ENCODE measurements at places on chromosomes 2 and 18. TPM values are rescaled to one million over a fixed set of nuclear protein-coding genes. Genes with fewer than 3 reads are reported as not detected.
A peak's percentile ranks its signal among the peaks of the same experiment; 100 is the strongest.

DNA sequence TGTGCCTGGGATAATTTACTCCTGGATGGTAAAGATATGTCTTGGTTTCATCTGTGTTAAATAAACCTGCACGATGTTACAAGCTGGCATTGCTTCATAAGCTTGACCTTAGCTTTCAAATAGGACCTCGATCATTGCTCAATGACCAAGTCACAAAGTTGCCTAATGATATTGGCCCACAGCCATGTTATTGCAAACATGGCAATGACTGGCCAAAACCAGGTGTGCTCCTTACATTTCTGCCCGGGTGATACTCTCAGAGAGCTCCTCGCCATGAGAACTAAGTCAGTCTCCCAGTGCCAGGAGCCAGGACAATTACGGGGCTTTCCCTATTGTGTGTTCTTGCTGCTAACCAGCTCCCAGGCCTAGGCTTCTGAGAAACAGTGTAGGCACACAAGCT is 72.5 kb upstream of the CYP1B1 start:
- no peak for DNase-seq

Gene SERPINB5
- total RNA-seq: not detected

DNA sequence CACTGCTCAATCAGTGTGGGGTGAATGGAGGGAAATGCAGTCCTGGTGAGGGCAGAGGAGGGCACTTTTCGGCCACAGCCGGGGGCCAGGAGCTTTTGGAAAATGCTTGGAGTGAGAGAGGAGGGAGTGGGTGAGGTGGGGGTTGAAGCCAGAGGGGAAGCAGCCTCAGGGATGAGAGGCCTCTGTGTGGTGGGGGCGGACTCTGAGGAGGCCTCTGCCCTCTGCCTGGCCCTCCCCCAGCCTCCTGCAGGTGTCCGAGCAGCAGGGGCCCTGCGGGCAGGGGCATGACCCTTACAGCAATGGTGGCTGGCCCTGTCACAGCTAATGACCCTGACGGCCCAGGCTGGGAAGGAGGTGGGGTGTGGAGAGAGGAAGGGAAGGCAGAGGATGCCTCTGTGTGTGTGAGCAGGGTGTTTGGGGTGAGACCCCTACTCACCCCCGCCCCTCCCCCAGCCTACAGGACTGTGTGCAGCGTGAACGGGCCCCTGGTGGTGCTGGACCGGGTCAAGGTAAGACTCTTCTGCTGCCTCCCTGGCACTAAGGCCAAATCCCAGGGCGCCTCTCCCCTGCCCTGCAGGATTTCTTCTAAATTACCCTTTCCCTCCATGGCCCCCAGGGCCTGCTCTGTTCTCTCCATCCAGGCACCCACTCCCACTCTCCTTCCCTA is 7.6 kb downstream of the ATP6V1B1 start:
- no peak for DNase-seq

Gene CHRND
- 0.57 TPM for total RNA-seq

Gene TPO
- 8.2 TPM for total RNA-seq

DNA sequence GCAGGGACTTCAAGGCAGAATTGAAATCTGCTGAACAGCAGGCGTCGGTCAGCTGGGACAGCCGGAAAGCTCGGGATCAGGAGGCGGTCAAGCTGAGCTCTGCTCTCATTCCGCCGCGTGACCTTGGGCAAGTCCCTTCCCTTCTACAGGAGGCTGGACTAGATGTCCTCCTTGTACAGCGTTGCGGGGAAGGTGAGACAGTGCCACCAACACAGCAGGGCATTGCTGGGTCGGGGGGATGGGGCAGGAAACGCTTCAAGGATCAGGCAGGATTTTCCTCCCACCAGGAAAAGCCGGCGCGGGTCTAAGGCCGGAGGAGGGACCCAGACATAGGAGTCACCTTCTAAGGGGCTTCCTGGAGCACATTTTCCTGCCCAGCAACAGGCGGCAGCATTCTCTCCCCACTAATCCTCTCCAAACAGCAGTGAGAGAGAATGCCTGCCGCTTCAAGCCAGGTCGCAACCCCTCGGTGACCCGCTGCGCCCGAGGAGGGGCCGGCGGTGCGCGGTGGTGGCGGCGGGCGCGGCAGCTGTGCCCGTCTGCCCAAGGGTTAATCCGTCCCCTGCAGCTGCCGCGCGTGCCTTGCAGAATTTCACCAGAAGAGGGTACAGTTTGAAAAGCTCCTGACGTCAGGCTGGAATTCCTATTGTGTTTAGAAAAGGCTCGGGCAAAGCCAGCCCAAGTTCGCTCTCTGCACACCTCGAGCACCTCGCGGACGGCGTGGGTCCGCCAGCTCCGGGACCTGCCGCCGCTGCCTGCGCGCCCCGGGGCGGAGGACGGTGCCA is at the start of gene KCNF1:
Gene KCNF1 (plus strand): TSS at position 644 of the 785 bp plus-strand sequence. CDS start 493 bp downstream, outside the sequence.
- DNase-seq: no peak

Gene ASPRV1
- total RNA-seq: 0.59 TPM

Gene MC4R
- total RNA-seq: not detected

DNA sequence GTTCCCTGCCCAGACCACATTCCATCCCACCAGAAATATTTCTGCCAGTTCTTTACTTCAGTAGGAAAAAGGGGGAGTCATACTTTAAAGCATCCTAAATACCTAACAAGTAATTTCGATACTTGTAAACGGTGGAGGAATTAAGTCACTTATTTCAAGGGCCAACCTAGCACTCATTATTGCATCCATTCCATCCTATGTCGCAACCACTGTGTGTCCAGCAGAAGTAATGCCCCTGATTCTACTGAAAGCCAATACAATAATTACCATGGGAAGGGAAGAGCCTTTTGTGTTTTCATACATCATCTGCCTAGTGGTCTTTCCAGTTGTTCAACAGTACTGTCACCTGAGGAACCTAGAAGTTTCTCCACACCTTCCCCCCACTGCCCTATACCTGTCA is 12.5 kb downstream of the SERPINB8 start:
- DNase-seq: no peak

Gene CTAGE1
- not detected for total RNA-seq

GRCh38 chr2:73089270-73090030 is 17.9 kb upstream of the SFXN5 start:
- peak; percentile 63 for DNase-seq

GRCh38 chr2:106876699-106877098 is 9.3 kb downstream of the ST6GAL2 start:
- DNase-seq: no peak

DNA sequence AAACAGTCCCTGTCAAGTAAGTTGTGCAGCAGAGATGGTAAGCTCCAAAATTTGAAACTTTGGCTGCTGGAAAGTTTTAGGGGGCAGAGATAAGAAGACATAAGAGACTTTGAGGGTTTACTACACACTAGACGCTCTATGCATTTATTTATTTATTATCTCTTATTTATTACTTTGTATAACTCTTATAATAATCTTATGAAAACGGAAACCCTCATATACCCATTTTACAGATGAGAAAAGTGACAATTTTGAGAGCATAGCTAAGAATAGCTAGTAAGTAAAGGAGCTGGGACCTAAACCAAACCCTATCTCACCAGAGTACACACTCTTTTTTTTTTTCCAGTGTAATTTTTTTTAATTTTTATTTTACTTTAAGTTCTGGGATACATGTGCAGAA is 112.8 kb upstream of the PKDCC start:
- DNase-seq: no peak

GRCh38 chr2:189327879-189328847 is 113.1 kb upstream of the WDR75 start:
- no peak for DNase-seq

Gene IL1R2
- total RNA-seq: 3.0 TPM

DNA sequence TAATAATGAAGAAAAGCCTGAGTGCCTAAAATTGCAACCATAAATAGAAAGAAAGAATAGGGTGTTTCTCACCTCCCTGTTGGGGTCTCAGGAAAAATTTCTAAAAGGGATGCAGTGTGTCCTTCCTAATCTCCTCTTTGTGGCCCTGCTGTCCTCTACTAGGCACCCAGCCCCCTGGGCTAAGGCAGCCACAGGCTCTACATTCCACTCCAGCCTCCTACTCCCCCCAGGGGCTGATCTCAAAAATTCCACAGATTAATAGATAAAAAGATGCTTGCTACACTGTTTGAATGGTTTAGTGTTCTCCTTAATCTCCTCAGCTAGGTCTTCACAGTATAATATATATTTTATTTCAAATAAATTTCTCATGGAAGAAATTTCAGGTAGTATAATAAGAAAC is 17.6 kb downstream of the SATB2 start:
- DNase-seq: no peak

GRCh38 chr2:240563951-240564560 is 3.9 kb downstream of the DUSP28 start:
- DNase-seq: no peak

DNA sequence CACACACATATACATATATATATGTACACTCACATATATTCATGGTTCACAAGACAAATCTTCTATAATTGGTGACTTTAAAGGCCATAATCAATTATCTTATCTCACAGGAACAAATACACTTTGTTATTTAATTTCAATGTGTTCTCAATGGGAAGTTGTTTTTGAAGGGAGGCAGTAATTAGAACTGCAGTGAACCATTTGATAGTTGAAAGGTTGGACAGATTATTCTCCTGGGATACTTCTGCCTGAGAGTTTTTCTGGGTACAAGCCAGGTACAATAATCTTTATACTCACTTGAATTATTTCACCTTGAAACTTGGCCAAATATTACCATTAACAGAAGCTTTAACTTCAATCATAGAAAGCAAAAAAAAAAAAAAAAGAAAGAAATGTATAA is 546.6 kb upstream of the LRRTM4 start:
- no peak for DNase-seq

GRCh38 chr2:101921319-101921952 is 70.3 kb upstream of the IL1R2 start:
- DNase-seq: no peak

DNA sequence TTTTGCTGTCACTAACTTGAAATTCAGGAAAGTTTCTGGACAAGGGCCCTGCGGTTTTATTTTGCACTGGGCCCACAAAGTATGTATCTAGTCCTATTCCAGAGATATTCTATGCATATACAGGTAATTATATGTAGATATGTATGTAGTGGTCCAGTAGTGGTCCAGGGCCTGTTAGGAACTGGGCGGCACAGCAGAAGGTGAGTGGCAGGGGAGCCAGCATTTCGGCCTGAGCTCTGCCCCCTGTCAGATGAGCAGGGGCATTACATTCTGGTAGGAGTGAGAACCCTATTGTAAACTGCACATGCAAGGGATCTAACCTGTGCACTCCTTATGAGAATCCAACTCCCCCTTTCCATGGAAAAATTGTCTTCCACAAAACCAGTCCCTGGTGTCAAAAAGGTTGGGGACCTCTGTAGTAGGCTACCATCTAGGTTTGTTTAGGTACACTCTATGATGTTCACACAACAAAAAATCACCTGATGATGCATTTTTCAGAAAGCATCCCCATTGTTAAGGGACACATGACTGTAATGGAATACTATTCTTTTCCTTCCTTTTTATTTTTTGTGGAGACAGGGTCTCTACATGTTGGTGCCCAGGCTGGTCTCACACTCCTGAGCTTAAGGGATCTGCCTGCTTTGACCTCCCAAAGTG is 2.8 kb upstream of the PPP4R3B start:
- no peak for DNase-seq

Gene TRIM43
- not detected for total RNA-seq

GRCh38 chr2:36125702-36126101 is 229.9 kb upstream of the CRIM1 start:
- no peak for DNase-seq

Gene GALNT3
- 0.30 TPM for total RNA-seq

DNA sequence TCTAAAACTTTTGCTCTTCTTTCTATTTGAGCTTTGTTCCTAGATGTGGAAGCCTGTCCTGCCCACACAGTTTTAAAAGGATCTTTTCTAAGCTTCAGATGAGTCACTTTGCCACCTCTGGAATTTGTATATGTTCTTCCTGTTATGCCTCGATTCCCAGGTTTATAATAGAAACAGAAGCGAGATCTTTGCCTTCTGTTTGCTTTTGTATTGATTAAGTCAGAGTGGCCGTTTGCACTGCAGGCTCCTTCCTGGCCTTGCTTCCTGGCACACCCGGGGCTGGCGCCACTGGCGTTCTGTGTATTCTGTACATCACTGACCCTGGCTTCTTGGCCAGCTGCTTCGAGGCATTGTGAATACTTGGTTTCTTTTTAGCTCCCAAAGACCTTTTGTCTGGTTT is 91.8 kb downstream of the MTCL1 start:
- DNase-seq: no peak

GRCh38 chr2:45944074-45944473 is 292.6 kb downstream of the PRKCE start:
- DNase-seq: no peak

DNA sequence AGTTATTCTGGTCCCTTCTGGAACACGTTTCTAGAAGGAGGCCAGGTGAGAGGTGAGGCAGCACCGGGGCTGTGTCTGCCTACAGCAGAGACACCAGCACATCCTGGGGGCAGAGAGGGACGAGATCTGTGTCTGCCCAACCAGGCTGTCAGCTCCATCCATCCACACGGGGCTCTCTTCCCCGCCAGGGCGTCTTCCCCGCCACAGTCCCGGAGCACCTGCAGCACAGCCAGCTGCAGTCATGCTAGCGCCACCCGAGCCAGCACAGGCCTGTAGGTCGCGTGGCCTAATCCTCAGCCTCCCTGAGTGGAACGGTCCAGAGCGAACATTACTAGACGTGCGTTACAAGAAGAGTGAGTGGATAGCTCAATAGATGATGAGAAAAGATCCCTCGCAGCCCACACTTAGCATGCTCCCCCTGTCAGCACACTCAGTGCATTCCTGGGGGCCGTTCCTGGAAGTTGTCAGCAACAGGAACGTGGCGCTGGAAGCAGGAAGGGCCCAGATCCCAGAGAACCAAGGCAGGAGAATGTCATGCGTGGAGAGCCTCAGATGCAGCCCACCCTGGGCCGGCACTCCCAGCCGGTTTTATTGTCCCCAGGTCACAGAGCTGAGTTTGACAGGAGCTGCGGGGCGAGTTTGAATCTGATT is 179.0 kb downstream of the TWIST2 start:
- DNase-seq: no peak

Gene ABCG5
- 0.13 TPM for total RNA-seq

DNA sequence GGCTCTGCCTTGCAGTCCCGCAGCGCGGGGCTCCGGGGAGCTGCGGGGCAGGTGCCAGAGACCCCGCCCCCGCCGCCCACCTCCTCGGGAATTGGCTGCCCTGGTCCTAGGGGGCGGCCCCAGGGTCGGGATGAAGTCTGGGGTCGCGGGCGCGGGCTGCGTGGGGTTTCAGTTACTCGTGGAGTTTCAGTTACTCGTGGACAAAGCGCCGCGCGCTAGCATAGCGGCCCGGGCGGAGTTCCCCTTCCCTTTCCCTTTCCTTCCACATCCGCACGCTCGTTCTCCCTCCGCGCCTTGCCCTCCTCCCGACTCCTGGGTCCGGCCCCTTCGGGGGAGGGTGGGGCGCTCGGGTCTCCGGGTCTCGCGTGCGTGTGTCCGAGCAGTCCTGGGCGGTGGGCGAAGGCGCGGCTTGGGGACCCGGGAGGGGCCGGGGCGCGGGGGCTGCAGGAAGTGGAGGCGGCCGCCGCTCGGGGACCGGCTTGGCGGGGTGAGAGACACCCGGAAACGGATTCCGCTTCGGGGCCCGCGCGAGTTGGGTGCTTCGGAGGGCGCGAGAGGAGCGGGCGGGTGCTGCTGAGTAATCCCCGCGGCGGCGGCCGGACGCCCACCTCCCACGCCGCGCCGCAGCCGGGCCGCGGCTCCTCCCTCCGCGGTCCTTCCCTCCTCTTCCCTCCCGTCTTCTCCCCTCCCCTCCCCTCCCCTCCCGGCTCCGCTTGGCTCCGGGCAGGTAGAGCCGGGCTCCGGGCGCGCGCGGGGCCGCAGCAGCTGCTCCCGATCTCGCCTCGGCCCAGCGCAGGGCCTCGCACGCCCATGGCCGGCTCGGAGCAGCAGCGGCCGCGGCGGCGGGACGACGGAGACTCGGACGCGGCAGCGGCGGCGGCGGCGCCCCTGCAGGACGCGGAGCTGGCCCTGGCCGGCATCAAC is at the start of gene TTC39C:
Gene TTC39C (plus strand): TSS at position 693 of the 924 bp plus-strand sequence. CDS start 118 bp downstream, at position 811.
- peak; percentile 66 for DNase-seq

GRCh38 chr2:45750001-45750400 is 98.5 kb downstream of the PRKCE start:
- no peak for DNase-seq

Measured in heart right ventricle (tissue), 16 donors.